Common myeloid progenitor, CD34-positive (primary cell): ENCODE measurements at places on chromosomes 16 and 17.

DNA sequence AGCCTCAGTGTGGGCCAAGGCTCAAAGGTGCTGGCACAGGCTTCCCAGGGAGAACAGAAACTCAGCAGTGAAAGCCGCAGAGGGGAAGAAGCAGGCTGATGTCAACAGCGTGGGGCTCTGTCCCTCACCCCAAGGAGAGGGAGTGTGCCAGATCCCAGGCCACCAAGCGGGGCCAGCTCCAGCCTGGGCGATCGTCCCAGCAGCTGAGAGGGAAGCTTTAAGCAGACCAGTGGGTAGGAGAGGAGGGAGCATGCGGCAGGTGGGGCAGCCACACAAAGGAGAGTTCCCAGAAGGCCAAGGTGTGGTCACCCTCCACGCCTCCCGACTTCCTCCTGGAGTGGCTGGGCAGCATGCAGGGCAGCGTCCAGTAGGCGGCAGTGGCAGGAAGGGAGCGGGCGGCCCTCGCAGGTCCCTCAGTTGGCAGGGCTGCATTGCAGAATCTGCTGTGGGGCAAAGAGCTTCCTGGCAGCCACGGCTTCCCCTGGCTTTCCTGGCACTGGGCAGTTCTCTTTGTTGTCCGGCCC lies 6.0 kb downstream of the SYNGR2 start:
- no peak for DNase-seq

DNA sequence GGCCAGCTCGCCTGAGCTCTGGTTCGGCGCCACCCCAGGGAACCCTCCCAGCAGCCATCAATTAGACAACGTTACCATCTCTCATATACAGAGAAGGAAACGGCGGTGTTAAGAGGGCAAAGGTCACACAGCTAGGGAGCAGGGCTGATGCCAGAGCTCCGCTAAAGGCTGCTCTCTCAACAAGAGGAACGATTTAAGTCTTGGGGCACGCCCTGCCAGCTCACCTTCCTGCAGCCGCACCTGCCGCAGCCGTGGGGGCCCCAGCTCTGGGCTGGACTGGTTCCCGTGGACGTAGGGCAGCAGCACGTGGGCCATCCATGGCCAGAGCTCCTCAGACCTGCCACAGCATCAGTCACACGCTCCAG lies 43.5 kb downstream of the PKD1 start:
- DNase-seq: no peak

- no peak for DNase-seq
Measured at GRCh38 chr17:2266865-2267228, 36.7 kb downstream of the SMG6 start.

DNA sequence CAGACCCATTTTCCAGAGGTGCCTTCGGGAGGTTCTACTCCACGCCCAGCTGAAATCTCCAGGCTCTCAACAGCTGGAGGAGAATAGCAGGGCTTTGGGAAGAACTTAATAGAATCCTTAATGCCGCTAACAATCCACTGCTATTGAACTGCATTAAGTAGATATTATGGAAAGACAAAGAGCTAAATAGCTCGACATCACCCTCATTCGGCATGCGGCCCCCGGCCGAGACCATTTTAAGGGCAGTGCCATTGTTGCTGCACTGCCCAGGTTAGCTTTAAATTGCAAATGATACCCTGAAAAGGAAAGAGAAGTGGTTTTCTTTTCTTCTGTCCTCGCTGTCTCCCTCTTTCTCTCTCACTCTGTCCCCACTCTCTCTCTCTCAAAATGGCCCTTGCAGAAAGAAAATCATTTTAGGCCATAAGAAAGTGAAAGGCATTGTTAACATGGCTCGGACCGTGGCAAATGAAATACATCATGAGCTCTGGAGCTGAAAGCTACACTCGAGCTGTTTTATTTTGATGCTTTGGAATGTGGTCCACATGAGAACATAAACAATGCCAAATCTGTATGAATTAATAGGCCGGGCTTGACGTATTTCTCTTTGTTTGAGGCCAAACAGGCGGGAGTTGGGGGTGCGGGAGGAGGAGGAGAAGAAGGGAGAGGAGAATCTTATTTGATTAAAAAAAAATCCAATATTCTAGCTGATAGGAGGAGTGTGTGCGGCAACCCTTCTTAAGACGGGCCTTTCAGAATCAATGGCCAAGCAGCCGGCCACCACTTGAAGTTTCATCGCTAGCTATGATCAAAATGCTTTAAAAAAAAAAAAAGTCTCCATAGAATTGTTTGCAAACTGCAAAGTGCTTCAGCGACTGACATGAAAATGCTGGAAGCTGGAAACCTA lies 298.8 kb upstream of the IRX3 start:
- no peak for DNase-seq

- DNase-seq: no peak
Measured at GRCh38 chr17:47295874-47296255, 27.9 kb upstream of the EFCAB13 start.

GRCh38 chr17:13425390-13425789 lies 176.3 kb downstream of the HS3ST3A1 start:
- peak; percentile 13 for DNase-seq

GRCh38 chr16:7601100-7601499 lies 268.5 kb downstream of the RBFOX1 start:
- DNase-seq: no peak

DNA sequence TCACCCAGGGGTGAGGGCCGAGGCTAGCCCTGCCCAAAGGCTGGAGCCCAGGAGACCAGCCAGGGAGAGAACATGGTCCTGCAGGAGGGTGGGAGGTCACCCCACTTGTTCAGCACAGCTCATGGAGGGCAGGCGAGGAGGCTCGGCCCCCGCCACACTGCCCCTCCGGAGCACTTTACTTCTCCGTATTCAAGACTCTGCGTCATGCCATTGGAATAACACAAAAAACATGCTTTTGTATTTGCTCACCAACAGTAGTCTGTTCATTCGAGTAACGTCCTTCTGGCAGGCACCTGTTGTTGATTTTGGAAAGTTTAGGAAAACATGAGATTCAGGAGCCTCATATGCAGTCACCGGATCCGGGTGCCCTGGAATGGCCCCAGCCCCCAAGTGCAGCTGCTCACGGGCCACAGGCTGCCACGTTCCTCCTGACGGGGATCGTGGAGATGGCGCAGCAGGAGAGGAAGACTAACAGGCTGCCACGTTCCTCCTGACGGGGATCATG lies 81.1 kb upstream of the DNAH17 start:
- DNase-seq: no peak

DNA sequence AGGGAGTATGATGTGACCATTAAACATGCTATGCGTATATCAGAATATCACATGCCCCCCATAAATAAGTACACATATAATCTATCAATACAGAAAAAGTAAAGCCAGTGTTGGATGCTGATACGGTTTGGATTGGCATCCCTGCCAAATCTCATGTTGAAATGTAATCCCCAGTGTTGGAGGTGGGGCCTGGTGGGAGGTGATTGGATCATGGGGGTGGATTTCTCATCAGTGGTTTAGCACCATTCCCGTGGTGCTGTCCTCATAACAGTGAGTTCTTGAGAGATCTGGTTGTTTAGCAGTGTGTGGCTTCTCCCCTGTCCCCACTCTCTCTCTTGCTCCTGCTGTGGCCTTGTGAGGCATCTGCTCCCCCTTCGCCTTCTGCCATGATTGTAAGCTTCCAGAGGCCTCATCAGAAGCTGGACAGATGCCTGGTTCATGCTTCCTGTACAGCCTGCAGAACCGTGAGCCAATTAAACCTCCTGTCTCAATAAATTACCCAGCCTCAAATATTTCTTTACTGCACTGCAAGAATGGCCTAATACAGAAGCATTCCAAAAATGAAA lies 88.9 kb downstream of the AATF start:
- no peak for DNase-seq

- DNase-seq: no peak
Measured at GRCh38 chr17:8472663-8473062, 37.0 kb downstream of the NDEL1 start.

GRCh38 chr16:28179354-28179753 lies 32.4 kb downstream of the XPO6 start:
- no peak for DNase-seq

- peak; percentile 4 for DNase-seq
Measured at GRCh38 chr16:53872248-53873221, 168.6 kb downstream of the FTO start.

DNA sequence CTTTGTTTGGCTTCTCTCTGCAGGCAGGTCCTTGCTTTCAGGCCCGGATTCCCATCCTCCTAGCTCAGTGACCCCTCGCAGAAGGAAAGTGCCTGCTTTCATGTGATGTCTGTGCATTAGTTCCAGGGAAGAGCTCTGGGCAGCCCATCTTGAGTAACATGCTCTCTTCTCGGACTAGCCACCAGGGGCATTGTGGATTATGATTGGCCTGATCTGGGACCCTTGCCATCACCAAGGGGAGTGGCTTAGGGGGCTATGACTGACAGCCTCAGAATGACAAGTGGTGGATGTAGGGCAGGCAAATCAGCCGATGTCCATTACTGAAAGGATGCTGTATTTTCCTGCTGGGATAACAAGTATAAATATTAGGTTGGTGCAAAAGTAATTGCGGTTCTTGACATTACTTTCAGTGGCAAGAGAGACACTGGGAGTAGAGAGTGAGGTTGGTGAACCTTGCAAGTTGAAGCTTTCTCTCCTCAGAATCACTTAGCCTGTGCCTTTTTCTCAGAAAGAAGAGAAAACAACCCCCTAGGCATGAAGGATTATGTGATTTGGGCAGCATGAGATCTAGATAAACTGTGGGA lies 71.5 kb upstream of the MPHOSPH6 start:
- no peak for DNase-seq

DNA sequence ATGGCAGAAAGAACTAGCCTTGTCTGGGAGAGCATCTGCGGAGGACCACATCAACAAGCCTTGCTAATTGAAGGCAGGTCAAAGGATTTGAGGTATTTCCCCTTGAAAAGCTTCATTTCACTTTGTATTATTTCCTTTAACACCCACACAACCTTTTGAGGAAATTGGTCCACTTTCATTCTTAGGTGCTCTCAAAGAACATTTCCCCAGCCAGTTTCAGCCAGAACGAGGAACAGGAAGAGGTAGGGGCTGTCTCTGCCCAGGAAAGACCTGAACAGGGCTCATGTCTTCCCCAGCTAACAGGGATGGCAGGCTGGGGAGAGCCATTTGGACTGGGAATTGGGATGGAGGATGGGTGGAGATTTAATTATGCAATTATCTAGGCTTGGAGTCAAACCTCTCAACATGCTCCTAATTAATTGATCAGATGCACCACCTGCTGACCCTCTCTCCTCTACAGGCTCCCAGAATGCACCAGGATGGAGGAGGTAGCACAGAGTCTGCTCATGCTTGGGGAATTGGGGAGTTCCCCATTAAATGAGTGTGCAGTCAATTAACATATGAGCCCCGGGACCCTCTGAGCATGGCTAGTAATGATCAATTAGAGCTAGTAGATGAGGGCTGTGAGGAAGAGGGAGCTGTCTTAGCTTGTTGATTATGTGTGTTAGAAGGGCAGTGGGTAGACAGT lies 84.6 kb downstream of the GP2 start:
- DNase-seq: no peak

DNA sequence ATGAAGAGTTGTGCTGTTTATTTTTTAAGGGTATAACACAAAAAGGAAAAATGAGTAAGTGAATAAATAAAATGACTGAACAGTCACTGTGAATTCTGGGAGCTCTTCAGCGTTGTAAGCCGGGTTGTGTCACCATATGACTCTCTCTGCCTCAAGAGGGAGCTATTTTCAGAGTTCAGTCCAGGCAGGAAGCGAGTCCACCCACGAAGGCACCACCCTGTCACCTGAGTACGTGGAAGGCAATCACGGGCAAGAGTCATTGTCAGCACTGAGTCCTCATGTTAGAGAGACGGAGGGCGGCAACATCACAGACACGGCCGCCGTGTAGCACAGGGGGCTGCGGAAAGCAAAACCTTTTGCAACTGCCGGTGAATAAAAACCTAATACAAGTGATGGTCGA lies 227.6 kb downstream of the UTP18 start:
- DNase-seq: peak; percentile 5

DNA sequence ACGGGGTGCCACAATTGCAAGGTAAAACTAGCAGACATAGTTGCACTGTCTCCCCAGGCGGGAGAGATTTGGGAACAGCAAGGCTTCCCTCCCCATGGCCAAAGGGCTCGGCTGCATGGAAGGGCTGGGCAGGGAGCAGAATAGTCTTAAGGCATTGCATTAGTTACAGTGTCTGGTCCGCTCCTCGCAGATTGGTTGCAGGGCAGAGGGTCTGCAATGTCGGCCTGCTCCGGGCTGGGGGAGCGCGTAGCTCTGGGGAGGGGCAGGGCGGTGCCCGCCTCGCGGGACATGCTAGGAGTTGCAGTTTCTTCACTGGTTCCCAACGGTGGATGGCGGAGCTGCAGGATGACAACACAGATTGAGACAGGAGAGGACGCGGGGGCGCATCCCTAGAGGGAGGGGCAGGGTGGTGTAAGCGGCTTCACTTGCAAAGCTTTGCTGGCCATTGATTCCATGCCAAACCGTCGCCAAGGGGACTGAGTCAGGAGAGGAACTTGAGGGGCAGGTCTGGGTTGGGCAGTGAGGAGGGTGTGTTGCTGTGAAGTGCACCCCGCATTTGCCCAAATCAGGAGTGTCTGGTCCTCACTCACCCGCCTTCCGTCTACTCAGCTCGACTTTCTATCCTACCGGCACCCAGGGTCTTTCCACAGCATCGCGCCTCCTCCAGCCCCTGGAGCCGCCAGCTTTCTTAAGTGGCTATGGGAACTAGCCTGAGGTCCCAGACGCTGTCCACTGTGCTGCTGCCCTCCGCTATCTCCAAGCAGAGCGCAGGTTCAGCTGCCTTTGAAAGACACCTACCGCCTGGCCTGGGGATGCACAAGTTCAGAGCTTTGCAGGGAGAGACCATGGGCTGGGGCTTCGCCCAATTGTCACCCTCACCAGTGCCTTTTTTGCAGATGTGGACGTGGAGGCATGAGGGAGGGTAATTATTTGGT lies 1748.9 kb downstream of the TP53TG3F start:
- DNase-seq: no peak

- DNase-seq: no peak
Measured at GRCh38 chr16:75836347-75837010, 110.2 kb upstream of the CPHXL start.

DNA sequence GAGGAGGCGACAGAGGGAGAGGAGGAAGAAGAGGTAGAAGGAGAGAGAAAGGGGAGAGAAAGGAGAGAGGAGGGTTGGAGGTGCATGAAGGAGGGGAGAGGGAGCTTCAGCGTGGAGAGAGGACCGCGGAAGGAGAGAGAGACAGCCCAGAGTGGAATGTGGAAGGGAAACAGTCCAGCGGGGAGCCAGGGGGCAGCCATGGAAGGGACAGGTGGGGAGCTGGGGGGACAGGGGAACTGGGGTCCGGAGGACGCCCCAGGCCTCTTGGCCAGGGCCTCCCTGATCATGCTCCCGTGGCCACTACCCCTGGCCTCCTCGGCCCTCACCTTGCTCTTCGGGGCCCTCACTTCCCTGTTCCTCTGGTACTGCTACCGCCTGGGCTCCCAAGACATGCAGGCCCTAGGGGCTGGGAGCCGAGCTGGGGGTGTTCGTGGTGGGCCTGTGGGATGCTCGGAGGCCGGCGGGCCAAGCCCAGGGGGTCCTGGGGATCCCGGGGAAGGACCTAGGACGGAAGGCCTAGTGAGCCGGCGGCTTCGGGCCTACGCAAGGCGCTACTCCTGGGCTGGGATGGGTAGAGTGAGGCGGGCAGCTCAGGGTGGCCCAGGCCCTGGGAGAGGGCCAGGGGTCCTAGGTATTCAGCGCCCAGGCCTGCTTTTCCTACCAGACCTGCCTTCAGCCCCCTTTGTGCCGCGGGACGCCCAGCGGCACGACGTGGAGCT lies 759 bp downstream of the ASPHD1 start:
- no peak for DNase-seq

- no peak for DNase-seq
Measured at GRCh38 chr16:64475627-64476351, 646.1 kb downstream of the CDH11 start.
